ENCODE measurements at places on chromosomes 3 and 15.
A peak's percentile ranks its signal among the peaks of the same experiment; 100 is the strongest.

DNA sequence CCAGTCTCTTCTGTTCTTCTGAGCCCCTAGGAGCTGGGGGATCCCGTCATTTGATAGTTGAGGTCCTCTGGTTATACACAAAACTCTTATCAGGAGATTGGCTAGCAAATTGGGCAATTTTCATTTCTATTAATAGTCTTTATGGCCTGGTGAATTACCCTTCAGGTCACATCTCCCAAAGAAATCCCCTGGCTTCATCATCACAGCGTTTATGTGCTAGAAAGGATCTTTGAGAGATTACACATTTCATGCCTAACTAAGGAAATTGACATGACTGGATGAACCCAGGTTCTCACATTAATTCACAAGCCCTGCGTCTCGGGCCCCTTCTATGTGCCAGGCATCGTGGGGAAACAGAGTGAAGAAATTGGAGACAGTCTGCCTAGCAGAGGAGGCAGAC, 227.4 kb upstream of the PROK2 start:
- DNase-seq: no peak

- DNase-seq: no peak
Measured at GRCh38 chr15:87207990-87208580, 1048.5 kb downstream of the NTRK3 start.

- no peak for DNase-seq
Measured at GRCh38 chr3:141854599-141854998, 21.8 kb upstream of the ATP1B3 start.

- DNase-seq: no peak
Measured at GRCh38 chr15:29242456-29243242, 27.0 kb downstream of the NSMCE3 start.

- DNase-seq: no peak
Measured at GRCh38 chr3:47542471-47543173, 29.1 kb upstream of the ELP6 start.

DNA sequence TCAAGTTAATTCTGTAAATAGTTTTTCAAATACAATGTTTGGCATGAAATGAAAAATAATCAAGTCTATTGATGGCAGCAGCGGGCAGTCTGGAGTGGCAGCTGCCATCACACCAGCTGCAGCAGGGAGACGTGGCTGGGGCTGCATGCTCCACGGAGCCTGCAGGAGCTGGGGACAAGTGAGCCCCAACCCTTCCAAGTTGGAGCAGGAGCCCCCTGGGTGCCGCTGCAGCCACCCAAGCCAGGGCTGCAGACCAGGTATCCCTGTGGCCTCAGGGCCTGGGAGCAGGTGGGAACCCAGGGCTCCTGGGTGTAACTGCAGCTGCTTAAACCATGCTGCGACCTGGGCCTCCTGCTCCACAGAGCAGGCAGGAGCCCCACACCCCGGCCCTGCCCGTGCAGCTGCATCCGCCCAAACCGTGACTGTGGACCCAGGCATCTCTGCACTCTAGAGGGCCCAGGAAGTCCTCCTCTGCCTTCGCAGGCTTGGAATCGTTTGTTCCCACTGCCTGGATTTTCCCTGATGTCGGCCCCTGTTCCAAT, 257.4 kb downstream of the PLOD2 start:
- DNase-seq: no peak

DNA sequence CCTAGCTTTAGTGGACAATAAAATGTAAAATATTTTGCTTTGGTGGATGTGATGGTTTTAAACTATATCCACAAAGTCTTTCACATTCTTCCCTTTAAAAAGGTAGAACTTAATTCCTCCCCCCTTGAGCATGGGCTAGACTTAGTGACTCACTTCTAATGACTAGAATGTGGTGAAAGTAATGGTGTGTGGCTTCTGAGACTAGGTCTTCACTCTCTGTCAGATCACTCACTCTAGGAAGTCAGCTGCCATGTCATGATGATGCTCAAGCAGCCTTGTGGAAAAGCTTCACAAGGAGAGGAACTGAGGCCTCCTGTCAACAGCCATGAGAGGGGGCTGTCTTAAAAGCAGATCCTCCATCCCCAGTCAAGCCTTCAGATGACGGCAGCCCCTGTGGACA, 4.2 kb downstream of the LRRC2 start:
- DNase-seq: peak; percentile 19

- DNase-seq: no peak
Measured at GRCh38 chr3:138043266-138044029, 33.5 kb downstream of the CLDN18 start.

- DNase-seq: no peak
Measured at GRCh38 chr15:74773731-74774252, 8.1 kb upstream of the CSK start.

GRCh38 chr3:46406788-46407611, at the start of the genes CCR5AS and CCRL2:
TSS of gene CCR5AS (minus strand) at chr3:46407066.
TSS of gene CCRL2 (plus strand) at chr3:46407259. CDS start at chr3:46408080, 821 bp downstream.
- DNase-seq: peak; percentile 58

DNA sequence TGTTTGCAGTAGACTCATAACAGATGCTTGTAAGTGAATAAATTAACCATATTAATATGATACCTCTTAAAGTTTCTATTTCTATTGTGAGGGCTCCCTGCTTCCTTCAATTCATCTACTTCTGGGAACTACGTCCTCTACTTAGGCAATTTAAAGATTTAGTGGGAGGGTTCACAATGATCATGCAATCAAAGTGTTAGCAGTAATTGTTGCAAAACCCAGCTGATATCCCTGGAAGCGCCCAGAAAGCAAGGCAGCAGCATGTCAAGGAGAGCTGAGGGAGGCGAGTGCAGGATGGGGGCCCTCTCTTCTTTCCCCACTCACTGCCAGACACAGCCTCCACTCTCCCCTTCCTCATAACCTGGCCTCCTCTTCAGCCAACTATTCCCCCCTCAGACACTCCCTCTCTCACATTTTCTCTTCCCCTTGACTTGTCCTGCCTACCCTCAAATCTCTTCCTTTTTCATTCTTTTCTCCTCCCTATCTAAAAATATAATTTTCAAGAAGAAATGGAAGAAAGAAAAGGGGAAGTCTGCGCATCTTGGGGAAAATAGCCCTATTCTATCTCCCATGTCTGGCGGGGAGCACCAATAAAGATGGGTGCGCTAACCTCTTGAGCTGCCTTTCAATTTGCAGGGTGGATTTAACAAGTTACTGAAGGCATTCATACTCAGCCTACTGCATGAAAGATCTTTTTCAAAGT, 6.6 kb downstream of the TMEM212 start:
- DNase-seq: no peak

- DNase-seq: peak; percentile 24
Measured at GRCh38 chr3:177251755-177252154, 54.5 kb upstream of the TBL1XR1 start.

GRCh38 chr3:112376992-112377391, 44.0 kb downstream of the CD200 start:
- DNase-seq: no peak

GRCh38 chr3:173912126-173912525, 514.6 kb downstream of the NLGN1 start:
- DNase-seq: no peak

GRCh38 chr3:10330319-10330718, 9.4 kb upstream of the SEC13 start:
- DNase-seq: no peak

- DNase-seq: no peak
Measured at GRCh38 chr15:98955331-98955730, 52.3 kb downstream of the PGPEP1L start.

- no peak for DNase-seq
Measured at GRCh38 chr3:114216186-114216970, 21.0 kb downstream of the ZNF80 start.

GRCh38 chr15:35963326-35963725, 417.4 kb upstream of the DPH6 start:
- no peak for DNase-seq

DNA sequence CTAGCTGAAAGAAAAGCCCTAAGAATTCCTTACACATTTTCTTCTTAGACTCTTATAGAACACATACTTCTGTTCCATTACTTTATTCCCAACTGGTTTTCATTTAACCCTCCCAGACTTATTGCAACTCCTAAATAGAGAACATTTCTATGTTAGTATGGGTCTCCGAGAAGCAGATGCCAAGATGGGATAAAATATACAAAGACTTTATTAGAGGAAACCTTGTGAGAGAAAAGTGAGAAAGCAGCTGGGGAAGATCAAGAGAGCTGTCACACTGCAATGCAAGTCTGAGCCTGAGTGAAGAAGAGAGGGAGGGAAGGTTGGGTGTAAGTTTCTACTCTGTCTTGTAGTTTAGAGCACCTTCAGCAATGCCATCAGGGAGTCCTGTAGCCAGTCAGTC, 979.3 kb downstream of the IGSF11 start:
- DNase-seq: no peak

- no peak for DNase-seq
Measured at GRCh38 chr3:128546646-128547045, 53.6 kb upstream of the GATA2 start.

- DNase-seq: peak; percentile 80
Measured at GRCh38 chr15:62389885-62390790, 225.1 kb upstream of the C2CD4B start.

DNA sequence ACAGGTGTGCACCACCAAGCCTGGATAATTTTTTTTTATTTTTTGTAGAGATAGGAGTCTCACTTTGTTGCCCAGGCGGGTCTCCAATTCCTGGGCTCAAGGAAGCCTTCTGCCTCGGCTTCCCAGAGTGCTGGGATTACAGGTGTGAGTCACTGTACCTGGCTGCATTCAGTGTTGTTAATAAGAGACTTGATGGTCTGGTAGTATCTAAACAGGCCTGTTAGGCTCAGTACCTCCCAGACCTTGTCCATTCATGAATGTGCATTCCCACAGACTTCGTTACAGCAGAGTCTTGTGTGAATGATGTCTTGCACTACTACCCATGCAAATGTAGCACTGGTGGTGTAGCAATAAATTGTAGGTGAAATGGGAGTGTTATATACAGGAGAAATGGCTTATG, 17.7 kb downstream of the CMTM8 start:
- DNase-seq: no peak

DNA sequence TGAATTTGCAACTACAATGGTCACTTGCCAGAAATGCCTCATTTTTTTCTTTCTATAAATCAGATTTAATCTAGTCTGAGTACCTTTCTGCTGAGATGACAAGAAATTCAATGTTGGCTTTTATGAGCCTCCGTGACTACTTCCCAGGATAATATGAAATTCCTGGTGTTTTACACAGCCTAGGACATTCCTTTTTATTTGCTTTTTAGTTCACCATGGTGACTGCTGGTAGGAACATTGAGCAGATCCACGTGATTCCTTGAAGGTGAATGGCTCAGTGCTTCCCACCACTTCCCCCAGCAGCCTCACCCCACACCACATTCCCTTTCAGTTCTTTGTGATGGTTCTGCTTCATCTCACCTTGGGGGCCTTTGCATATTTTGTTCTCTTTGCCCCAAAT, 4.3 kb upstream of the NPTN start:
- DNase-seq: no peak

DNA sequence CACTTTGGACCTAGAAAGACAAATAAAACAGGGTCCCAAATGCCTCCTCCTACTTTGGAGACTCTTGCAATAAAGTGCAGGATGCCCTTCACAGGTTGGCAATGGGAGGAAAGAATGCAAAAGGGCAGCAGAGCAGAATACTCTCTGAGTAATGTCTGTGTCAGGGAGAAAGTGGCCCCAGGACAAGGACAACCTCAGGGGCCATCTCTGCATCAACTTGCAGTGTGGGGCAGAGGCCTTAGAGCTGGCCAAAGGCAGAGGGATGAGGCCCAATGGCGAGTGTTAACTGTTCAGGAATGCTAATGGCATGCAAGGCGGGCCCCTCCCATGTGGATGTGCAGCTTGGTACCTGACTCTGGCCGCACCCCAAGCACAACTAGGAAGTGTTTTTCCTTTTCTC, 8.4 kb downstream of the UPK1B start:
- DNase-seq: no peak

- DNase-seq: no peak
Measured at GRCh38 chr15:58046467-58046866, 19.0 kb downstream of the ALDH1A2 start.

GRCh38 chr3:183527428-183528379, 27.8 kb downstream of the KLHL6 start:
- no peak for DNase-seq

DNA sequence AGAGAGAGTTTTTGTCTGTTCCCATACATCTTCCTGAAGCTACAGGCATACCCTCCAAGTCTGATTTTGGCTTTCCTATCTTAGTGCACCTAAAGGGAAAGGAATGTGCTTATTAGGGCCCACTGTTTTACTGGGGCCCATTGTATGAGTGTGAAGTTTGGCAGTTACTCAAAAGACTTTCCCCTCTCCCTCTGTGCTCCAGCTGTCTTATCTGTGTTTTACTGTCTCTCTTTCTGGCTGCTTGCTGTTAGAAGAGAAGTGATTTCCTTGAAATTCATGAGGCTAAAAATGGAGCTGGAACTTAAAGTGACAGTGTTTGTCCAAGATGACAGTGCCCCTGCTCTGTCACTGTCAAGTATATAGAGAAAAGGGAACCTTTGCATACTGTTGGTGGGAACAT, 436.2 kb downstream of the OCA2 start:
- no peak for DNase-seq

DNA sequence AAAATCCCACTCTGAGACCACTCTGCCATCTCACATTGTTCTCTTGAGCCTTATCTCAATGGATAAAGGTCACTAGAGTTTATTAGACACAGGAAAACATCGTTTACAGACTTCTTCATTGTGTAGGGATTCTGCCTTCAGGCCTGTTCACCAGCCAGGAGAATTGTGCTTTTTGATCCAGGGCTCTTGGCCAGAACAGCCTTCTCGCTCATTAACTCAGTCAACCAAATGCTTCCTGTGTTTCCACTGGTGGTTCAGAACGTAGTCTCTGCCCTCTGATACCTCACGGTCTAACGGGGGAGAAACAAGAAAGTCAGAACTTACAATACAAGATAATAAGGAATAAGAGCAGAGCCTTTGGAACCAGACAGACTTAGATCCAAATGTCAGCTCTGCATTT, 54.2 kb upstream of the TSEN2 start:
- DNase-seq: no peak

GRCh38 chr15:62165104-62165792, at the start of gene C2CD4B:
TSS of gene C2CD4B (minus strand) at chr15:62165285. CDS start at chr15:62164984, 301 bp downstream.
- DNase-seq: peak; percentile 61

- no peak for DNase-seq
Measured at GRCh38 chr3:127823426-127823857, 1.1 kb upstream of the MGLL start.

DNA sequence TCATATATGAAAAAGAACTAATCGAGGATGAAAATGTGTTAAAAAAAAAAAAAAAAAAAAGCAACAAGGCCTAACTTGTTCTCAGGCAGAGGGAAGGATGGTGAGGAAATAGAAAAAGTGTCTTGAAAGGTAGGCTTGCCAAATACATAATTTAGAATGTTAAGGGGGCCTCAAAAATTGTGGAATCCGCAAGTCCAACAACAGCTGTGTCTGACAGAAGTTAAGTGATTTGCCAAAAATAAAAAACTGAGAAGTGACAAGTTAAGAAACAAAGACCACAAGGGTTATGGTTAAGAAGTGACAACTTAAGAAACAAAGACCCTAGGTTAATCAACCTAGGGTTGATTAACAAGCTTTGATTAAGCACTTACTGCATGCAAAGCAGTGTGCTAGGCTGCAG, 110.6 kb downstream of the P2RY1 start:
- no peak for DNase-seq

- DNase-seq: no peak
Measured at GRCh38 chr3:169676925-169677537, 13.5 kb upstream of the MECOM start.
